NCI-H1092 (cell line): ENCODE measurements at places on chromosomes 16 and 17.
A peak's percentile ranks its signal among the peaks of the same experiment; 100 is the strongest.

DNA sequence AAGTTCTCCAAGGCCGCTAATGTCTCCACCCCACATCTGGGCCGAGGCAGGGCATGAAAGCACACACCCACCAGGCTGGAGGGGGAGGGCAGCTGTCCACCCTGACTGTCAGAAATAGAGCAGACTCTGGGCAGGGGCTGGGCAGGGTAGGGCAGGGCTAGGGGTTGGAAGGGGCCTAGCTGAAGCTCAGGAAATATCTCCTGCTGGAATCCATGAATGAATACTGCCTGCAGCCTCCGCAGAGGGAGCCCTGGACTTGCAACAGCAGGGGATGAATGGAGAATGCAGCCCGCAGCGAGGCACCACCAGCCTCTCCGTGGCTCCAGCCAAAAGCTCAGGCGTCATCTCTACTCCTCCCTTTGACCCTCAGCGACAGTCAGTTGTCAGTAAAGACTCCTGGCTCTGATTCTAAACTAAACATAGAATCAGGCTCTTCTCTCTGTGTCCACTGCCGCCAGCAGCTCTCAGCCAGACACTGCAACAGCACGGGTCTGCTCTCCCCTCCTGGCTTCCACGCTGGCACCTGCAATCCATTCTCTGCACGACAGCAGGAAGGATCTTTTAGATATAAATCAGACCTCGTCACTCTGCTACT is 23.9 kb upstream of the NGFR start:
- DNase-seq = no peak

DNA sequence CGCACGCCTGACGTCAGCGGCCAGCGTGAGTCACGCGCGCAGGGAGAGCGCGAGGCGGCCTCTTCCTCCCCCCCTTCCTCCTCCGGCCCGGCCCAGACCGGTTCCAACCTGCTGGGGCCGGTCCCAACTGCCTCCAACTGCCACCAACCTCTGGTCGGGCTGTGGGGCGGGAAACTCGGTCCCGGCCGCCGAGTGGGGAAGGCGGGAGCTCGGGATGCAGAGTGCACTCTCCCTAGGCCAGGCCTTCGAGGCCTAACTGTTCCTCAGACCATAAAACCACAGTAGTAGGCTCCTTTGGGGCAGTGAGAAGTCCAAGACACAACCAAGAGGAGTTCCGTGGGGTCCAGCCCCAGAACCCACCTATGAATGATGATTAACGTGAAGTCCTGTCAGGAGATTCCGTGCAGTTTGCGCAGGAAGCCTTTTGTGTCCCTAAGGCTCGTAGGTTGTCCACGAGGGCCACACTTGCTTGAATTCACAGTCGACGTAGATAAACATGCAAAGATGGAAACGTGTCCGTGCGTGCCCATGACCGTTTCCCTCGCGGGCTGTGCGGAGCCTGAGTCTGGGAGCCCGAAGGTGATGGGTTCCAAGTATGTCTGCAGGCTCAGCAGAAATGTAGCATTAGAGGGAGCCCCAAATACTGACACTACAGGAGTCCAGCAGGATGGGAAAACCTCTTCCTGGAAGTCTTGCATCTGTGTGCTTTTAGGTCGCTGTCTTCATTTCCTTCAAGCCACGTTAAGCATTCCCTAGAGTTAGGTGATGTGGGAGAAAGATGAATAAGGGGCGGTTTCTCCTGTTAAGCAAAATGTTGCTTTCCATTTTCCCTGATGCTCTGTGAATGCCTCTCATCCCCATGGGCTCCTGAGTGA is 647 bp downstream of the UNK start:
- peak; percentile 82 for DNase-seq

GRCh38 chr17:70365091-70365583 is 195.8 kb downstream of the KCNJ2 start:
- no peak for DNase-seq

- DNase-seq = no peak
Measured at GRCh38 chr16:77868478-77868877, 80.1 kb downstream of the VAT1L start.

GRCh38 chr16:47734081-47734857 is 273.1 kb downstream of the PHKB start:
- DNase-seq = peak; percentile 51

GRCh38 chr16:88310796-88311605 is 71.8 kb upstream of the ZNF469 start:
- no peak for DNase-seq

DNA sequence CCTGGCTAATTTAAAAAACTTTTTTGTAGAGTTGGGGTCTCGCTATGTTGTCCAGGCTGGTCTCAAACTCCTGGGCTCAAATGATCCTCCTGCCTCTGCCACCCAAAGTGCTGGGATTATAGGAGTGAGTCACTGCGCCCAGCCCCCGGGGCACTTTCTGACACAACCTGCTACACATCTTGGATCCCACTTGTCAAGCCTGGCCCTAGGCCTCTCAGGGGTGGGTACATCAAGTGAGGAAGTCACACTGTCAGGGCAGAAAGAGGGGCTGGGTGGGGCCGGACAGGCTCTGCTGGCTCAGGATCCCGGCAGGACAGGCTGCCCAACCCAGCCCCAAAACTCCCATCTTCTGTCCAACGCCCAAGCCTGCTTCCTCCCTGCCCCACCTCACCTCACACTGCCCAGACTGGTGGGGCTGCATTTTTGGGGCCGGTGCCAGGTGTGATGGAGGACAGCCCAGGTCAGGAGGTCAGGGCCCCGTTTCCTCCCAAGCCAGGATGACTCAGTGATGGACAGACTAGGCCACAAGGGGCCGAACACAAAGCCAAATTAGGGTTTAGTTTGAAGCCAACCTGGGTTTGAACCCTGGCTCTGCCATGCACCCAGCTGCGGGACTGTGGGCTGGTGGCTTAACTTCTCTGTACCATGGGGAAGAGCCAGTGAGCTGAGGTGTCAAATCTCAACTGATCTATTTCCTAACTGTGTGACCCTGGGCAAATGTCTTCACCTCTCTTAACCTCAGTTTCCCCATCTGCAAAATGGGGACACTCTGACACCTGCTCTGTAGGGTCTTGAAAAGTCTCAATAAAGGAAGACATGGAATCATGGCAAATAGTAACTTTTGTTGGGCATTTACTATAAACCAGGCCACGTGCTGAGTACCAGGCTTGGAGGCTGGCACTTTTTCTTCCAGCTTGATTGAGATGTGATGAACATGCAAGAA is 8.9 kb upstream of the PPL start:
- no peak for DNase-seq
